ENCODE measurements at places on chromosomes 1 and 21.

DNA sequence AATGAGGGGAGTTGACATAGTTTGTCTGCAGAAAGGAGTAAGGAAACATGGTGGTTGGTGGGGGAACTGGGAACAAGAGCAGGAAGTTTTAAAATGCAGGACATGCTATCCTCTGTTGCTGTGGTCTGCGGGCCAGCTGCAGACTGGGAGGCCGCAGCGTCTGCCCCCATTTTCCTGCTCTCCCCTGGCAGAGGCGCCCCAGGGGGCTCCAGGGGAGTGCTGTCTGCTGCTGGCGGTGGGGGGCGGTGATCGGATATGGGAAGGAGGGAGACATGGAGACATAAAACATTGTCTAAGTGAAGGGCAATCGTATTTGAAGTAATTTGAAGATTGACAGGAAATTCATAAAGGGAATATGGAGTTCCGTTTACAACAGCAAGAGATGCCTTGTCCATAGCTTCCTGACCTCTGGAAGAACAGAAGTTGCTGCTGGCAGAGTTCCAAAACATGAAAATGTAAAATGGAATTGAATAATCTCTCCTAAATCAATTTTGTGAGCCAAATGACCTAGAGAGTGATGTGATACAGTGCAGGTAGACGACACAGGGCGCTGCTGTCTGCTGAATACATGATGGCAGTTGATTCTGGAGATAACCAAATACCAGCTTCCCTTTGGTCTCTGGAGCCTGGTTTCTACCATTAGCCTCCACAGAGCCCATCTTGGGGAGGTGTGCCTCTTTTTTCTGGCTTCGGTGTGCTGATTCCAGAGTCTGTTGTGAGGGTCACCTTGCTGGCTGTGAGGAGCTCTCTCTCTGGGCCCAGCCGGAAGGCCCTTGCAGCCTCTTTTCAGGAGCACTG, 61.0 kb downstream of the PCBP3 start:
- DNase-seq = no peak

- no peak for DNase-seq
Observed at GRCh38 chr1:91948501-91949355, 473 bp upstream of the BRDT start.

GRCh38 chr1:19045898-19046880, 89.7 kb upstream of the IFFO2 start:
- DNase-seq = no peak

- no peak for DNase-seq
Observed at GRCh38 chr1:92698932-92699331, 86.0 kb downstream of the EVI5 start.

GRCh38 chr1:9760824-9761223, 62.9 kb downstream of the CLSTN1 start:
- no peak for DNase-seq

DNA sequence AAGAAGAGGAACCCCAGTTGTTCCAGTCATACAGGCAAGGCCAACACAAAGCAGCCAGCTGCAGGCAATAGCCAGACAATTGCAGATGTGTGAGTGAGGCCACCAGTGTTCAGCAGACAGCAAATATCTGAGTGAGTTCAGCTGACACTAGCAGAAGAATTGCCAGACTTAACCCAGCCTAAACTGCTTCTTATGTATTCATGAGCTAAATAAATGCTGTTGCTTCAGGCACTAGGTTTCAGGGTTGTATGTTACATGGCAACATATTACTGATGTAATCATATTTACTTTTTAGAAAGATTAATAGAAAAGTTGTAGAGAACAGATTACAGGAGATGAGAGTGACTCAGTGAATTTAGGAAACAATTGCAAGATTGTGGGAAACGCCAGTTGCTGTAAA, 129.8 kb upstream of the CHODL start:
- no peak for DNase-seq

All from A172 (cell line).